ENCODE measurements at places on chromosomes 2 and 18.

- no peak for DNase-seq
Observed at GRCh38 chr2:71901466-71901865, 246.2 kb downstream of the CYP26B1 start.

DNA sequence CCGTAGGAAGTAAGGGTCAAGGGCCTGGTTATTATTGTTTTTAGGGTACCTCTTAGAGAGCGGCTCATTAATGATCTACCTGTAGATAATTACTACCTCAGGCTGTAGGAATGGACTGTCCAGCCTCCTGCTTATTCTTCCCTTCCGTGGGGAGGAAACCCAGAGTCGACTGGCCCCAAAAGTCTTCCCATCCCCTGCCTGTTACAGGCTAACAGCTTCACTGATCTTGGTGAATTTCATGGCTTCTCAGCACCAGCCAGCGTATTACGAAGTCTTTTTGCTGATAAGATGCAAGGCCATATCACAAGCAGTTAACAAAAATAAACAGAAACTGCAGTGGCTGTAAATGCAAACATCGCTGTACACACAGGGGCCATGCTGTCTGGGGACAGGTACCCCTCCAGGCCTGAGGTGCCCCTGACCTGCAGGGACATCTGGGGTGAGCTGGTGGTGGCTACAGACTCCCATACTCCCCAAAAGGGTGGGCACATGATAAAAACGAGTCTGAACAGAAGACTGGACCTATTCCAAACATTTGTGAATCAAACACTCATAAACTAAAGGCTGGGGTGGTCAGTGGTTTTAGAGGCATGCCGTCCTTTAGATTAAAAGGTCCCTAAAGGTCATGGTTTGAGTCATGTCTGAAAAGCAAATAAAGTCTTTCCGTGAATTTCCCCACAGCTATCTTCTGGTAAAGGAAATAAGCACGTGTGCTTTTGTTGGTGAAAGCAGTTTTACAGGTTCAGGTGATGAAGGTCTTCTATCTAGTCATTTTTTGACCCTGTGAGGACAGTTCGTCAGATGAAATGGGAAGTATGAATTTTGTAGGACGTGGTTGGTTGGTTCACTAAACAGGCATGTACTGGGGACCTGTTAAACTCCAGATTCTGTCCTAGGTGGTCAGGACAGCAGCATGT lies 36.7 kb downstream of the TTC39C start:
- no peak for DNase-seq

- no peak for DNase-seq
Observed at GRCh38 chr2:209114588-209115240, 309.1 kb upstream of the MAP2 start.

DNA sequence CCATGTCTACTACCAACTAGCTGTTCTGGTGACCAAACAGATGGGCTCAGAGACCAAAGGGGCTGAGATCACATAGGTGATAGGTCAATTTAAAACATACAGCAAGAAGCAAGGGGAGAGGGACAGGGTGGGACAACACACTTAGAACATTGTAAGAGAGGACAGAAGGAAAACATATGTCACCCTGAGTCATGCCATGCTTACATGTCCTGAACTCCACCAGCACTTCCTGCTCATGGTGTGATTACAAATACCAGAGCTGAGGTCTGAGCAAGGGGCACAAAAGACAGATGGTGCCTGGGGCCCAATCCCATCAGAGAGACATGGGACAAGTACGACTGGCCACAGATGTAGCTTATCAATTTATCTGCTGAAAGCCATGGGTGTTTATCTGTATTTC lies 28.7 kb upstream of the GALNT14 start:
- DNase-seq: no peak

GRCh38 chr2:176147800-176148496 lies 3.4 kb upstream of the HOXD4 start:
- DNase-seq: no peak

DNA sequence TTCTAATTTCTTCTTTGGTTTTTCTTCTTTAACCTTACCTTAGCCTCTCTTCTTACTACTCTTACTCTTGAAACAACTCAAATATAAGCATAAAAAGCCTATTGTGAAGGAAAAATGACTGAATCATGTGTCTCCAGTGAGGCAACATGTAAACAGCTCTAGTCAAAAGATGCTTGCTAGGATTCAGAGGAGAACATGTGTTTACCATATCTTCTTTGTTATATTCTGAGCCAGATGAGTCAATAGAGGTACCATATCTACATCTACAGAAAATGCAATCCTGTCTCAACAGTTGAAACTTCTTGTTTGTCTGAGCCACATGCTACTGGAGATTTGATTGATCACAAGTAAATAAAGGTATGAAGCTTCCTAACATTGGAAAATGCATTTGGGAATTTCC lies 15.9 kb upstream of the FIGN start:
- DNase-seq: no peak

GRCh38 chr18:79682894-79683625 lies 3.5 kb downstream of the CTDP1 start:
- peak; percentile 64 for DNase-seq

DNA sequence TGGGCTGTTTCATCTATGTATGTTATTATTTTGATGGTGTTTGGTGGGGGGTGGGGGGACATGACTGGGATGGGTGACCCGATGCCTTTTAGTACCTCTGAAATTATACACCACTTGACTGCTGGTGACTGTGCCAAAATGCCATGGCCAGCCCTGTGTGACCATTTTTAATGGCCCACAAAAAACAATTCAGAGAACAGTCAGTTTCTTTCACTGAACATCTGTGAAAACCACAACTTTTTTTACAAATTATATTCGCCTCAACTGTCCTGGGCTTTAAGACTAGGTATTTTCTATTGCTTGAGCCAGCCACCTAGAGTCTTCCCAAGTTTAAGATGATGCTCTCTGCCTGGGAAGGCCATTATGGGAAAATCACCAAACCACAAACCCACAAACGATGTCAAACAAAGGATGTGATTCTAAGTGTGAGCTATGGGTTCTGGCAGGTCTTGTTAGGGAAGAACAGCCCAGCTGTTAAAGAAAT lies 33.9 kb downstream of the FN1 start:
- DNase-seq: no peak

- peak; percentile 26 for DNase-seq
Observed at GRCh38 chr2:71130905-71131244, 441 bp downstream of the MPHOSPH10 start.

DNA sequence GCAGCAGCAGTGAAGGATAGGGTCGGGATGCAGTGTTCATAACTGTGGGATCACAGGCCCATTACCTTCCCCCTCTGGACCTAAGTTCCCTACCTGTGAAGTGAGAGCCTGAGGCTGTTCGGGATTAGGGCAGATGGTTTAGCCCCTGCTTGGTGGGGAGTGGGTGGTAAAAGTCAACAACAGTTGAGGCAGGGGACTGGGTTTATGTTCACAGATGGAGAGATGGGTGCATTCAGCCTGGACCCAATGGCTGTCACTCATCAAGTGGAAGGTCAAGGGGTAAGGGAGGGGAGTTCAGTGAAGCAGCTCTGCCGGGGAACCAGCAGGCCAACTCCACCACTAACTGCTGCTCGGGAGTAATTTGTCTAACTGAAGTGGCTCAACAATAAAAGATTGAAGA lies 180.4 kb downstream of the FAM210A start:
- DNase-seq: no peak

DNA sequence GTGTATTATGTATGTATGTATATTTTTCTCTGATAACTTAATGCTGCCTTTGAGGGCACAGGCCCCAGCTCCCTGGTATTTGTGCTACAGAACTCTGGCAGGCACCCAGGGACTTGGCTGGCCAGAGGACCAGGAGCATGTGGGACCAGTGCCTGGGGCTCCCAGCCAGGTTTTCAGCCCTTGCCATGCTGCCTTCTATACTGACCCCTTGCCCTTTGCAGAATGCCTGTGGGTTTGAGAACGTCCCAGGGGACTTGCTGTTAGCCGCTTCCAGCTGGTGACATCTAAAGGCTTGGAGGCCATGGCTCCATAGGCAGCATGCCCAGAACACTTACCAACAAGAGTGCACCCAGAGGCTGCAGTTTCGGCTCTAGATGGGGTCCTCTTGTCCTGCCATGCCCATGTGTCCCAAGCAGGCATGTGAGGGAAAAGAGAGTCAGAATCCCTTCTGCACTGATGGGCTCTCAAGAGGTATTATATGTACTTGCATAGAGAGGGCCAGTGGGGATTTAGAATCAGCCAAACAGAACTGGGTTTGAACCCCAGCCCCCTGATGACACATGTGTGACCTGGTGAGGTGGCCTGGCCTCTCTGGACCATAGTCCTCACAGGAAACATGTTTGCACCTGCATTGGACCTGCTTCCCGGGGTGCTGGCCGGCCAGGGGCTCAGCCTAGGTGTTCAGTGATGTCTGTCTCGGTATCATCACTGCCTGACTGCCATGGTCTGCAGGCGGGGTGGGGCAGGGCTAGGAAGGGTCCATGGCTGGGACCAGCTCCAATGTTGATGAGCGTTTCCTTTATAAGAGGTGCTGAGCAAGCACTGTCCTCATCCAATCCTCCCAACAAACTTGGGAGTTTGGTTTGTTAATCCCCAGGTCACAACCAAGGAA lies 119.2 kb upstream of the FHL2 start:
- no peak for DNase-seq

- peak; percentile 3 for DNase-seq
Observed at GRCh38 chr2:45190481-45190942, 181.3 kb upstream of the SIX2 start.

DNA sequence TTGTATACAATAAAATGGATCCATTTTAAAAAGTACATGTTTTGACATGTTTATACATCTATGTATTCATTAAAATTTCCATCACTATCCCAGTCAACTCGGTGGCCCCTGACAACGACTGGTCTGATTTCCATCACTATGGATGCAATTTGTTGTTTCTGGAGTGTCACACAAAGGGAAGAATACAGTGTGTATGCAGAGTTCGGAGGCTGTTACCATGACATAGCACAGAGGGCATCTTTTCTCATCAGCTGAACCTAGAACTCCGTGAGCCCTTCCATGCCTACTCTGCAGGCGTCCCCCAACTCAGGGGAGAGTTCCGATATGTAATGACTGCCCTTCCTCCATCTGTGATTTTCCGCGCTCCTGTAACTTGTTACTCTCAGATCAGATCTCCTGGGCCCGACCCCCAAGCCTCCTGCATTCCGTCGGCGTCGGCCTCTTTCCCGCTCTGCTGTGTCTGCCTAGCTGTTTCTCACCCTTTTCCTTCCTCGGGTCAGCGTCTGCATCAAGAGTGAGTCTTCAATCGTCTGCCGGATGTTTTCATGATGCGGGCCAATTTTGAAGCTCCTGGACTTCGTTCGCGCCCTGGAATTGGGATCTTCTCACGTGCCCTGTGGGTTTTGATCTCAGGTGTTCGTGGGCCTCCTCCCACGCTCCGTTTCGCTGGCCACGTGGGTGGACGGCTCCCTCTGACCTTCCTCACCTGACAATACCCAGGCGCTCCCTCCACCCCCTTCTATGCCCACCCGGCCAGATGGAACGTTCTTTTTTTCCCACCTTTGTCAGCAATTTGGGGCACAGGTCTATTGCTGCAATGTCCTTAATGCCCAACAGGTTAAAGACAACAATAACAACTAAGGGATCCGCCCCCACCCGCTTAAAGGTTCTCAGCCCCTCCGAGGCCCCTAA lies 161.0 kb downstream of the TWIST2 start:
- no peak for DNase-seq

GRCh38 chr2:240377366-240377765 lies 58.1 kb upstream of the GPC1 start:
- DNase-seq: no peak

GRCh38 chr18:57439609-57439968 lies 4.4 kb downstream of the ONECUT2 start:
- DNase-seq: no peak

DNA sequence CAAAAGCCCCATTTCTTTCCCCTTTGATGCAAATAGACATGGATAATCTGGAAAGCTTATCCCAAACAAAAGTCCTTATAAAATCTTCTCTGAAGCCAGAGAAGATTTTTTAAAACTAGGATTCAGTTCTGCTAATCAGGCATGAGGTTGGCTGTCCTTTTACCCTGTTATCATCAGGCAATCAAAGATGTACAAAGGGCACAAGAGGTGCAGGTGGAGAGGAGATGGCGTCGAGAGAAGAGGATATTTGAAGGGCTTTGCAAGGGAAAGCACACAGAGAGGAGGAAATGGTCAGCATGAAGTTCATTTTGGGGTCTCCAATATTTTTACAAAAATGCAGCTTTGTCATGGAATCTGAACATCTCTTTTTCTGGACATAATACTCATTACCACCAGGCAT lies 88.5 kb downstream of the KLF7 start:
- DNase-seq: no peak

- no peak for DNase-seq
Observed at GRCh38 chr2:169761251-169761969, 27.8 kb downstream of the KLHL23 start.

- DNase-seq: no peak
Observed at GRCh38 chr2:111697560-111697959, 186.4 kb downstream of the ANAPC1 start.

- DNase-seq: no peak
Observed at GRCh38 chr2:36697424-36698066, 1.0 kb downstream of the VIT start.
